ENCODE measurements at places on chromosomes 16 and 17.

DNA sequence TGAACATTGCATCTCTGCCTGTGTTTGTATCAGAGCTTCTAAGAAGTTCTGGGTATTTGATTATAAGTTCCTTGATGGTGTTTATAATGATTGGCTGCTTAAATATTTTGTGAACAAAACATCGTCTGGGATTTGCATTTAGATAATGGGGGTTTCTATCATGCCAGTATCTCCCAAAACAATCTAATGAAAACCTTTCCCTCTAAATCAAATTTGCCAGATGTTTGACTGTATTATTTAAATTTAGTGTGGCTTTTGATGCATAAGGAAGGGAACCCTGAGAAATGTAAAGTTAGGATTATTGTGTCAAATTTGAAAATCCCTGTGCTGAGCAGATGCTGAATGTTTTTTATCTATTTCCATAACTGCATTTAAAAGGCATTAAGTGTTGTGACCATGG is 159.9 kb downstream of the HS3ST3A1 start:
- DNase-seq = no peak

DNA sequence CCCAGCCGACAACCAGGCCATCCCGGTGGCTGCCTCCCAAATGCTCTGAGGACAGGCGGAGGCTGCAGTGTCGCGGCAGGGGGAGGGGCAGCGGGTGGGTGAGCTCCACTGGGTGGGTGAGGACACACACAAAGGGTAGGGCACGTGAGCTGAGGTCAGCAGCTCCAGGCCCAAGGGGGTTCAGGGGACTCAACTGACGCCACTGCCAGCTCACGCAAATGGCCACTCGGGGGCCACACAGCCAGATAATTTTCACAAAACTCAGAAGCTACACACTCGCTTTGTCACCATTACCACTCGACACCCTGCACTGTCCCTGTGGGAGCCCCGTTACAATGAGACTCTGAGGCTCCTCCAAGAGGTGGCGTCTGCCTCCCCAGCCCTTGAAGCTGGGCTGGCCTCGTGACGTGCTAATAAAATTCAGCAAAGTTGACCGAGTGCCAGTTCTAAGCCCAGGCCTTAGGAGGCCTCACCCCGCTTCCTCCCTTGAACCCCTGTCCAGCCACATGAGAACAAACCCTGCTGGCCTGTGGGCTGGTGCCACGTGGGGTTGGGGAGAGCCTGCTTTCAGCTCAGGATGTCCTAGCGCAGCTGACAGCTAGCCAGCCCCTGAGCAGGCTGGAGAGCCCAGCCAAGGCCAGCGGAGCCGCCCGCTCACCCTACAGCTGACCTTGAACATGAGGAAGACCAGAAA is 56.9 kb downstream of the RMI2 start:
- no peak for DNase-seq

GRCh38 chr16:369866-370436 is 387 bp downstream of the MRPL28 start:
- no peak for DNase-seq

DNA sequence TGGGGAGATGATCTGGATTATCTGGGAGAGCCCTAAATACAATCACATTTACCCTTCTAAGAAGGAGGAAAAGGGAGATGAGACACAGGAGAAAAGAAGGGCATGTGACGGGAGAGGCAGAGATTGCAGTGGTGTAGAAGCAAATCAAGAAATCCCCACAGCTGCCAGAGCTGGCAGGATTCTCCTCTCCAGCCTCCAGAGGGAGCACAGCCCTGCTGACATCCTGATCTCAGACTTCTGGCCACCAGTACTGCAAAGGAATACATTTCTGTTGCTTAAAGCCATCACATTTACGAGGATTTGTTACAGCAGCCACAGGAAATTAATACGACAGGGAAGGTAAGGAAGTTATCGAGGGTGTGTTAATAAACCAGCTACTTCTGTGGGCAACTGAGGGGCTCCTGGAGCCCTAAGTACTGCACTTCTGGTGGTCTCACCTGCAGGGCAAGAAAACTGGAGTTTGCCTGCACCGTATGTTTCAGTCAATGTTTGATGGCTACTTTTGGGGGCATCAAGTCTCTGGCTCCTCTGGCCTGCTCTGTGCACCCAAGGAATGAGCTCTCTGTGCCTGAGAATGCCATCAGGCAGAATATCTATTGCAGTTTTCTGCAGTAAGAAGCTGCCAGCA is 22.9 kb upstream of the CDH13 start:
- peak; percentile 94 for DNase-seq

Measured in posterior cingulate gyrus (tissue), 11 donors.